ENCODE measurements at places on chromosomes 7 and 10. TPM values are rescaled to one million over a fixed set of nuclear protein-coding genes. Genes with fewer than 3 reads are reported as not detected.

The PRKG1 gene
- 0.01 TPM for total RNA-seq

The TCERG1L gene
- not detected for total RNA-seq

The FZD1 gene
- 2.5 TPM for total RNA-seq

The OR13A1 gene
- not detected for total RNA-seq

The SPDYE9 gene
- not detected for total RNA-seq

The GRID2IP gene
- total RNA-seq: not detected

The PDZD7 gene
- 1.1 TPM for total RNA-seq

The NKX1-2 gene
- total RNA-seq: 0.05 TPM

The LRRC61 gene
- 0.07 TPM for total RNA-seq

The TMEM184A gene
- 8.1 TPM for total RNA-seq

The FAM237B gene
- 0.10 TPM for total RNA-seq

The TRAPPC14 gene
- total RNA-seq: 12.4 TPM

The TMEM139 gene
- total RNA-seq: 1.2 TPM

The WASL gene
- total RNA-seq: 23.5 TPM

The GIMAP2 gene
- total RNA-seq: not detected

The FOXI2 gene
- total RNA-seq: not detected

The KLLN gene
- 0.48 TPM for total RNA-seq

The RAMP3 gene
- not detected for total RNA-seq

The TLX1 gene
- total RNA-seq: not detected

The OSBPL3 gene
- total RNA-seq: 11.7 TPM

The KLF14 gene
- total RNA-seq: 0.06 TPM

The TDRD1 gene
- not detected for total RNA-seq

The TUBAL3 gene
- total RNA-seq: 0.31 TPM

The VPS37D gene
- 4.7 TPM for total RNA-seq

The GPR37 gene
- total RNA-seq: 0.73 TPM

The FRMPD2 gene
- 0.11 TPM for total RNA-seq

The MRLN gene
- total RNA-seq: not detected

The OR9A2 gene
- not detected for total RNA-seq

The CTTNBP2 gene
- total RNA-seq: 0.21 TPM

The TMEM273 gene
- not detected for total RNA-seq

The MEST gene
- 39.0 TPM for total RNA-seq

The TACC2 gene
- 76.2 TPM for total RNA-seq

The LRCH4 gene
- total RNA-seq: 16.2 TPM

The PAX4 gene
- not detected for total RNA-seq

The TUBB8 gene
- total RNA-seq: 0.05 TPM

The LIPA gene
- total RNA-seq: 43.8 TPM

The LIPM gene
- not detected for total RNA-seq

The FAM13C gene
- 0.07 TPM for total RNA-seq
